ENCODE measurements at places on chromosomes 7 and 10. TPM values are rescaled to one million over a fixed set of nuclear protein-coding genes. Genes with fewer than 3 reads are reported as not detected.

DNA sequence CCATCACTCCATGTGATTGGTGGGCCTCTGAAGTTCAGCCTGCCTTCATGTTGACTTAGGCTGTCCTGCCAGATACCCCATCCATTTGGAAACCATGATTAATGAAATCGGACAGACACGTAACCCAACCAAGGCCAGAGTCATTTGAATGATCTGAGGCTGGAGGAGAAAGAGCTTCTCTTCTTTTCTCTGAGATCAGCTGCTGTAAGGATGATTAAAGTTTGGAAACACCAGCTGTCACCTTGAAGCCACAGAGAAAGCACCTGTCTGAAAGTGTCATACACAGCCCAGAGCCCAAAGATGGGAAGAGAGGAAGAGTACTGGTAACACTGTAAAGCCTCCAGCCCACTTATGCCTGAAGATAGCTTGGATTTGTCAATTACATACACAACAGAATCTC lies 22.9 kb downstream of the NEBL start:
- DNase-seq, result no peak

GRCh38 chr10:86942441-86943315 lies 14.7 kb downstream of the MMRN2 start:
- peak; percentile 71 for DNase-seq

GRCh38 chr7:4675771-4676367 lies 6.2 kb upstream of the FOXK1 start:
- DNase-seq, result no peak

- DNase-seq, result no peak
Measured at GRCh38 chr10:112295853-112296830, 12.9 kb downstream of the TECTB start.

- DNase-seq, result no peak
Measured at GRCh38 chr7:33854801-33855350, 50.5 kb upstream of the BMPER start.

GRCh38 chr10:128064970-128065580 lies 61.1 kb downstream of the MKI67 start:
- DNase-seq, result no peak

- DNase-seq, result no peak
Measured at GRCh38 chr7:150668472-150668911, 17.0 kb upstream of the GIMAP2 start.

- DNase-seq, result no peak
Measured at GRCh38 chr7:93031795-93032194, 86.0 kb downstream of the SAMD9 start.

GRCh38 chr7:113953553-113953952 lies 34.7 kb upstream of the PPP1R3A start:
- DNase-seq, result no peak

- DNase-seq, result no peak
Measured at GRCh38 chr10:70589762-70590654, 12.5 kb downstream of the PRF1 start.

GRCh38 chr7:116633131-116633988 lies 38.6 kb upstream of the MET start:
- DNase-seq, result no peak

DNA sequence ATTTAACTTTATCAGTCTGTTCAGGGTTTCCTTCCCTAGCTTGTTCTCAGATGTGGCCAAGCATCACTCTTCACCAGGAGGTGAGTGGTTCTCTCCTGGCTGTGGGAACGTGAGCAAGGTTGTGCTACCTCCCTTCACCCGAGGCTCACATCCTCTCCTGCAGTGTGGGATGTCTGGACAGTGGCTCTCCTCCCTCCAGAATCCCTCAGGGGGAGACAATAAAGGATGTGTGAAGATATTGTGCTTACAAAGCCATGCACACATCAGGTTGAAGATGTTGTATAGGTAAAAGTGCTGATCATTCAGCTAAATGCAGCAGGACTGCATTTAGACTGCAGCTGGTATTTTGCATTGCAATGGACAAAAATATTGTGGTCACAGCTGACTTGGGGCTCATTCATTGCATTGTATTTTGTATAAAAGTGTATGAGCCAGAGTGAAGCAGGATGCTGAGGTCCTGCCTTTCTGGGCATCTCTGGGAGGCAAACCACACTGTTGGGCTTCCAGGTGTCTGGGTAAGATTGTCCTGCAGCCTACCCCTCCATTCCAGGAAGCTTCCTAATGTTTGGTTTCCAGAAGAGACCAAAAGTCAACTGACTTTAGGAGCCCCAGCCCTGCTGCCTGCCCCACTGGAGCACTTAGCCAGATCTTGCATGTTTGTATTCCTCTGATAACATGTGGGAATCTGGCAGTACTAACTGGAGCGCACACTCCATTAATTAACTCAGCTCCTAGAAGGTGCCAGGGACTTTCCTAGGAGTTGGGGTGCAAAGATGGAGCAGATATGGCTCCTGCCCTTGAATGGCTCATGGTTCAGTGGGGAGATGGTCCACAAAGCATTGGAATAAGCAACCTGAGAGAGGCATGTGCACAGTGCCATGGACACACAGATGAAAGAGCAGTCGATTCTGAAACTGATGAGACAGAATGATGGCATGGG lies 292.5 kb upstream of the ZNF32 start:
- peak; percentile 16 for DNase-seq

GRCh38 chr10:99927721-99928280 lies 81.9 kb downstream of the DNMBP start:
- DNase-seq, result no peak

DNA sequence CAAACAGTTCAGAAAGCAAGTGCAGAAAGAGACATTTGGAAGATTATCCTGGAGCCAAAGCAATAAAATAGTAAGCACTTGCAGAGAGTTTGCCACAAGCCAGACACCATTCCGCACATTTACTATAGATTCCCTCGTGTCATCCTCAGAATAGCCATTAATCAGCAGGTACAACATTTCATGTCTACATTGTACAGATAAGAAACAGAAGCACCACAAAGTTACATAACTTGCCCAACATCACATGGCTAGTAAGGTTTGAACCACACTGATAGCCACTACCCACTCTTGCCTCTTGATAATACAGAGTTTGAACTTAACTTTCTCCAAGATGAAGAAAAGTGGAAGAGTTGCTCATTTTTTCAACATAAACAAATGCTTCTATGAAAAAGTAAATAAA lies 40.6 kb upstream of the GHITM start:
- DNase-seq, result no peak

GRCh38 chr7:70178211-70178610 lies 579.9 kb downstream of the AUTS2 start:
- no peak for DNase-seq

- DNase-seq, result no peak
Measured at GRCh38 chr7:137960020-137960419, 41.9 kb downstream of the CREB3L2 start.

- no peak for DNase-seq
Measured at GRCh38 chr10:108749042-108749441, 1174.3 kb downstream of the XPNPEP1 start.

DNA sequence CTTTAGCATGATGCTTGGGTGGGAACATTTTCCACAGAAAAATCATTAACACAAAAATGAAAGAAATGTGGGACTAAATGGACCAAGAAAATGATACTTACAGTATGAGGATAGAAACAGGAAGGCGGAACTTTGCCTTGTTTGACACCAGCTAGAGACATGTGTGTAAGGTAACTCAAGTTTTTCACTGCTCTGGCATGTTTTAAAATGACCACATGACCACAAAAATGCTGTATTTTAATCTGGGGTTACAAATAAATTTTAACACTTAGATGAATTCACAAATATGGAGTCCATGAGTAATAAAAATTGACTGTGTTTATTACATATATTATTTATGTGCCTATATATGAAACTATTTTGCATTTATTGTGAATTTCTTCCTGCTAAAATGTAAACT lies 100.9 kb upstream of the PHYHIPL start:
- DNase-seq, result no peak

Gene CABCOCO1
- 1.2 TPM for total RNA-seq

Gene TRIM50
- total RNA-seq, result 0.24 TPM

Gene ZNF425
- 1.6 TPM for total RNA-seq

Gene SNCG
- total RNA-seq, result 2.7 TPM

Gene CALHM3
- not detected for total RNA-seq

Gene ERV3-1
- total RNA-seq, result 44.6 TPM

Gene GJD4
- total RNA-seq, result 0.29 TPM

Gene ACTR3C
- total RNA-seq, result not detected

Gene RAMP3
- total RNA-seq, result not detected
